ENCODE measurements at places on chromosomes 1 and 21. TPM values are rescaled to one million over a fixed set of nuclear protein-coding genes. Genes with fewer than 3 reads are reported as not detected.

DNA sequence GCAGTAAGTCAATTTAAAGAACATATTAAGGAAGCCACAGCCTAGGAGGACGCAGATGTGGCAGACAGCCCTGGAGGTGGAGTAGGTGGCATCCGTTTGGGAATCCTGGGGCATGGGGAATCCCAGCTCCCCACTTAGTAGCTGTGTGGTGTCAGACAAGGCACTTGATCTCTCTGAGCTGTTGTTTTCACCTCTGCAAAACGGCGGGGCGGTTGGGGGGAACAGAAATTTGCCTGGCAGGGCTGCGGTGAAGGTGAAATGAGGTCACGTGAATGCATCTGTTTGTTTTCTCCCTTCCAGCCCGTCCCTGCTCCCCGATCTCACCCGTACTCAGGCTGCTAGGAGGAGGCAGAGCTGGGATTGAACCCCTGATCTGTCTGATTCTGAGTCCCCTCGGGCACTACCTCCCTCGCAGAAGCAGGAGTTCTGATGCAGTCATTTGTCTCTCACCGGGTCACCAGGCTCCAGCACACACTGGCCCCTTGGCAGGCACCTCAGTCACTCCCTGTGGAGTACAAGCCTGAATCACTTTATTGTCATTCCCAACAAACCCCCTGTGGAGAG lies 2.2 kb upstream of the LAPTM5 start:
- H3K27me3 ChIP-seq = no peaks in the 10 kb centered on the region
- no peak for DNase-seq
- no peak overlapping the region for H3K4me3 ChIP-seq
- H3K4me1 ChIP-seq = peaks cover 16% of the 10 kb centered on the region
- no peaks in the 10 kb centered on the region for H3K36me3 ChIP-seq

The IFFO2 gene
- 131 TPM for total RNA-seq

- no peaks in the 10 kb centered on the region for H3K36me3 ChIP-seq
- no peak for DNase-seq
- H3K4me1 ChIP-seq = no peaks in the 10 kb centered on the region
- no peak overlapping the region for H3K27ac ChIP-seq
Measured at GRCh38 chr1:188590641-188591040, 1761.9 kb downstream of the PLA2G4A start.

The USH2A gene
- total RNA-seq = not detected

The DDX20 gene
- total RNA-seq = 11.3 TPM

DNA sequence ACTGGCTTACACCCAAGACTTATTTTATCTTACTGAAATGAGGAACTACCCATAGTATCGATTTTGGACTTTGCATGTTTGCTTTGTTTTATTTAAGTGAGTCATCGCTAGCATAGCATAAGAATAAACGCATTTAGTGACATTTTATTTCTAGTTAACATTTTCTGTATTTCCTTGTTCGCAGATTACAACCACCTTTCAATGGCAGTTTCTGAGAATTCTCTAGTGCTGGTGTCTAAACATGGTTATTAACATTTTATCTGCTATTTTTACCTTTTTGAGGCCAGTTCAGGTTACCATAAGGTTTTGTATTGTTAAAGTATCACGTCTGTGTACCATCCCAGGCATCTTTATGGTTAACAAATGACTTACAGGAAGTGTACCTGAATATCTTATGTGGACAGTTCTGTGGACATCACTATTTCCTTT lies 24.5 kb downstream of the EEIG2 start:
- no peaks in the 10 kb centered on the region for H3K27me3 ChIP-seq
- H3K36me3 ChIP-seq = no peaks in the 10 kb centered on the region
- no peak for DNase-seq
- peak overlapping the region; percentile 40 for H3K27ac ChIP-seq
- H3K4me3 ChIP-seq = no peak overlapping the region

DNA sequence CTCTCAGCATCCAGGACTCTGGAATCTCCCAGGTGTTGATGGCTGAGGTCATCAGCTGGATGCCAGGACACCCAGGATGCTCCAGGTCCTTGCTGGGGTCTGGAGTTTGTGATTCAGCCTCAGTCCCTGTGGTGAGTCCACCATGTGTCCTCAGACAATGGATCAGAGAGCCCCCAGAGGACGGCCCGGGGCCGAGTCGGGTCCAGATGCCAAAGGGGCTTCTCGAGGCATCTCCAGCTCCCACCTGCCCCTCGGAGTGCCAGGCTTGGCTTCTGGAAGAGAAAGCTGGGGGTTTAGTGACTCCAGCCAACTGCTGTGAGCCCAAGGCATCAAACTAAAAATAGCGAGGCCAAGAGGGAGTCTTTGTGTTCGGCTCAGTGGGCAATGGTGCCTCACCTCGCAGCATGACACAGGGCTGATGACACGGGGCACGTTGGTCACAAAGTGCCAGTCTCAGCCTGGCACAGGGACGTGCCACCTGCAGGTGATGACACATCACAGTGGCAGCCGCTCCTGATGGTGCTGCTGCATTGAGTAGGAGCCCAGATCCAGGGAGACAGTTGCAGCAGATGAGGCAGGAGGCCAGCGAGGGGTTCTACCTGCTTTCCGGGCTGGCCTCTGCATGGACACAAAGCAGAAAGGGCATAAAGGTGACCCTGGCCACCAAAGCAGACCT lies 10.6 kb downstream of the PDE9A start:
- H3K4me1 ChIP-seq = no peaks in the 10 kb centered on the region
- no peak overlapping the region for H3K4me3 ChIP-seq
- no peaks in the 10 kb centered on the region for H3K27me3 ChIP-seq
- H3K27ac ChIP-seq = no peak overlapping the region
- DNase-seq = no peak

The AHCYL1 gene
- 49.1 TPM for total RNA-seq

- no peaks in the 10 kb centered on the region for H3K4me1 ChIP-seq
- H3K4me3 ChIP-seq = peak overlapping the region; percentile 68
- H3K36me3 ChIP-seq = peaks cover 14% of the 10 kb centered on the region
- DNase-seq = no peak
- H3K27me3 ChIP-seq = no peaks in the 10 kb centered on the region
Measured at GRCh38 chr1:236524895-236525184, 1.1 kb downstream of the LGALS8 start.

DNA sequence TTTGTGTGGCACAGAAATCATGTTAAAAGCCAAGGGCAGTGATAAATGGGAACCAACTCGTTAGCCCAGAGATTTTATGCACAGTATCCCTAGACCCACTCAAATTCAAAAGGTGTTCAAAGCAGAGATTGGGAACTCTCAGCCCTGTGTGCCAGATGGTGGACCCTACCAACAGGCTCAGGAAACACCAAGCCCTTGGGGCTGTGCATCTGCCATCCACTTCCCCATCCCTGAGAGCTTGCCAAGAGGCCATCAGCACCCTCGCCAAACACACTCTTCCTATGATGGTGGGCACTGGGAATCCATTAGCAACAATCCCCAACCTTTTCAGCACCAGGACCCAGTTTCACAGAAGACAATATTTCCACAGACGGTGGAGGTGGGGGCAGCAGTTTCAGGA lies 194.2 kb upstream of the NFIA start:
- H3K4me3 ChIP-seq = no peak overlapping the region
- DNase-seq = no peak
- no peaks in the 10 kb centered on the region for H3K27me3 ChIP-seq
